ENCODE measurements at places on chromosomes 11 and 22.
A peak's percentile ranks its signal among the peaks of the same experiment; 100 is the strongest.

- no peak for DNase-seq
Measured at GRCh38 chr22:24359452-24360120, 67.8 kb upstream of the ADORA2A start.

DNA sequence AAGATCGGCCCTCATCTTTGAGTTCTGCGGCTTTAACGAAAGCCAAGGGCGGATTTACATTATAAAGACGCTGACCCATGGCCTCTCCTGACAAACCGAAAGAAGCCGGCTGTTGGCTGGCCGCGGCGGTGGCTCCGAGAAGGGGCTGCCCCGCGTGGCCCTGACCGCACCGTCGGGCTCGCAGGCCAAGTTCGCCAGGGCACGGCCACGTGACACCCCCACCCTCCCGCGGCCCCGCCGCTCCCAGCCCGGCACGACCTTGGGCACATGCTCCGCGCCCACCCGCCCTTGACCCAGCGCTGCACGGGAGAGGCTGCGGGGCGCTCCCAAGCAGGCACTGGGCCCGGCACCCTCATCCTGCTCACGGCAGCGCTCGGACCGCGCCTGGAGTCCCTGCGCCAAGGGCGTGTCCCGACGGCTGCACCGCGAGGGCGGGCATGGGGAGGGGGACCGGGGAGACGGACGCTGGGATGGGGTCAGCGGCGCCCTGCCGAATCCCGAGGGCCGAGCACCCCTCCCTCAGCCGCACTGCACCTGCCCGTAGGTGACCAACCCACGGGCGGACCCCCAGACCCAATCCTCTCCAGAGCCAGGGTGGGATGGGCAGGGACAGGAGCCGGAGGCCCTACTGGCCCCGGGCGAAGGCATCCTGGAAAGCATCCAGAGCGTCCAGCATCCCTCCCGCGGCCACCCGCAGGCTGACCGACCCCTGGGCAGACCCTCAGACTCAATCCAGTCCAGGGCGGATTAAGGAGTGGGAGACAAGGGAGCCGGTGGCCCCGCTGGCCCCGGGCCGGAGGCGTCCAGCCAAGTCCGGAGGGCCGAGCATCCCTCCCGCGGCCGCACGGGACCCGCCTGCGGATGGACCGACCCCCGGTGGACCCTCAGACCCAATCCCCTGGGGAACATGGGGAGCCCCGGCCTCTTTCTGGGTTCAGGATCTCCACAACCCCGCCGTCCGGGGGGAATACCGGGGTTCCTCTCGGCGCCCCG, 759 bp downstream of the CPT1A start:
- DNase-seq, result no peak

GRCh38 chr22:19888131-19888746, 33.6 kb upstream of the GNB1L start:
- no peak for DNase-seq

- no peak for DNase-seq
Measured at GRCh38 chr22:24104307-24105012, 76.8 kb upstream of the SUSD2 start.

DNA sequence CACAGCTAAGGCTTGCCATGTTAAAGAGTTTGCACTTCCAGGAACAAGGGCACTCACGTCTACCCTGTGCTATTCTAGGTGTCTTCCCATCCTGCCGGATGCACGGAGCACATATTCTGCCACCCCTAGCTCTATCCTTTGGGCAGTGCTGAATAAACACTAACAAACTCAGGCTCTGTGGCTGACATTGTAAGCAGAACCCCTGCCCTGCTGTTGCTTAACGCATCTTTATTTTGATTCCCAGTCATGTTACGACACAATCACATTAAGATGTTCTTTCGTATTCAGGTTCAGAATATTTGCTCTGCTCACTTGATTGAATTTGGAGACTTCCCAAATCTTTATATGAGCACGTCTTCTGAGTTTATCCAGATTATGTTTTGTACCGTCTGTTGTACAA, 3.7 kb upstream of the HDHD5 start:
- DNase-seq, result no peak

GRCh38 chr11:130001461-130002351, 929 bp downstream of the PRDM10 start:
- peak; percentile 8 for DNase-seq

DNA sequence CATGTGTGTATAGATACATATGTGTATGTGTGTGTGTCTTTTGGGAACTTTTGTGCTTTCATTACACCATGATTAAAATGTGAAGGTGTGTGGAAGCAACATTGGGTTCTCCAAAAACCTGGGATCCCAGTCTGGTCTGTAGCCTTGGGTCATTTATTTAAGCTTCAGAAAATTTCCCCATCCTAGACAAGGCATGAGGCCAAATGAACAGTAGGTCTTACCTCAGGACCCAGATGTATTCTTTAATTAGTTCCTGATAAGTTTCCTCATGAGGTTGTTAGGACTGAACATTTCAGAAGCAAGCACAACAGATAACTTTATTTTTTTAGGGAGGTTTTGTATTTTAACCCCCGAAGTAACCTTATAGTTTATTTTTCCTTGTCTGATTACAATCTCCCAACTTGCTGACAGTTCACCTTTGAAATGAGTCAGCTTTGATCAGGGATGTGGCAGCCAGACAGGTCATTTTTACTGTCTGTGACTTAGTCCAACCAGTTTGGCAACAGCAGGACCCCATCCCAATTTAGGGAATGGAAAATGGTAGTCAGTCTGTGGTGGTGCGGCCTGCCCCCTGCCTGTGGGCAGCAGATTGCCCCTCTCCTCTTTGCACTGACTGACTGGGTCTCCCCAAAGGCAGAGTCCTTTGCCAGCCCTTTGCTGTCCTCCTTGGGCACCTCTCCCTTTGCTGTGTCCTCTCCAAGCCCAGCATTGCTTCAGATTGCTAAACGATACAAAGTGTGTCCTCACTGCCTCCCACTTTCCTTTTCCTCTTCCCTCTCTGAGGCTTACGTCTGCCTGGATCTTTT, 88.3 kb downstream of the NAV2 start:
- no peak for DNase-seq

- no peak for DNase-seq
Measured at GRCh38 chr22:19419464-19420178, 11.9 kb downstream of the HIRA start.

GRCh38 chr11:67626970-67627369, 2.8 kb downstream of the NUDT8 start:
- no peak for DNase-seq

DNA sequence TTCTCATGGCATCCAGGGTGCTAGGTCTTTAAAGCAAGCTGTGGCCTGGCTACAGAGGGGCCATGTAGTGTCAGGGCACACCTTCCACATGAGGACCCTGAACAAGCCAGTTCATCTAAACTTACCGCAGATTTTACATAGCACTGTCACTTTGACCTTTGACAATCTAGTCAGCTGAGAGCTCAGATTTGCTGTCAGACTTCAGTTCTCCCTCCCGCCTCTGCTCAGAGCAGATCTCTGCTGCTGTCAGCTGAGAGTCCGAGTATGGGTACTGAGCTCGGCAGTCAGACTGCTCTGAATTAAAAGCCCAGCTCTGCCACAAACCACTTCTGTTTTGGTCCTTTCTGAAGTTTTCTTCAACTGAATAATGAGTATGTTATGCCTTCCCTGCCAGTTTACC, 507.1 kb downstream of the SOX6 start:
- no peak for DNase-seq

DNA sequence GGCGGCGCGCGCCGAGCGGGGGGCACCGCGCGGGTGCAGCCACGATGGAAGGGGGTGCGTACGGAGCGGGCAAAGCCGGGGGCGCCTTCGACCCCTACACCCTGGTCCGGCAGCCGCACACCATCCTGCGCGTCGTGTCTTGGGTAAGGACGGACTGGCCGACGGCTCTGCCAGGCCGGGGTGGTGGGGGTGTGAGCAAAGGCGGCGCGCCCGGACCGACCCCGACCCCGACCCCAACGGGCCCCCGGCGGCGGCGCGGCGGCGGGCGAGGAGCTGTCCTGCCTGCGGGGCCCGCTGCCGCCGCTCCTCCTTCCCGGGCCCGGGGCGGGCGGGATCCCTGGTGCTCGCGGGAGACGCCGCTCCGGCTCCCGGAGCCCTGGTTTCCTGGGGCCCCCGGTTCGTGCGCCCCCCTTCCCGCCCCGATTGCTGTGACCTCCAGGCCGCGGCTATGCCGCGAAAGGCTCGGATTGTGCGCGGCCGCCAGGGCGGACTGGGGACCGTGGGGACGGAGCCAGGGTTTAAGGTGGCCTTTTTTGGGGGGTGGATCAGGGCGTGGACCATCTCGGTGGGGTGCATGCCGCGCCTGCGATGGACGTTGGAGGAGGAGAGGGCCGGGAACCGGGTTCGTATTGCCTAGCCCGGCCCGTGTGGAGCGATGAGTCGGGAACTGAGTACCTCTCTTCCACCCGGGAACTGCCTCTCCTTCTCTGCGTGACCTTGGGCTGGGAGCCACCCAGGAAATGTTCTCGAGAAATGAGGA, at the start of gene SYNGR1:
SYNGR1 (plus strand) TSS at position 25 of the 760 bp plus-strand sequence; CDS start at position 45, 20 bp downstream.
- DNase-seq, result no peak

- no peak for DNase-seq
Measured at GRCh38 chr11:2447253-2447950, 2.6 kb downstream of the KCNQ1 start.

GRCh38 chr11:126140926-126141280, 70.5 kb downstream of the RPUSD4 start:
- peak; percentile 50 for DNase-seq

DNA sequence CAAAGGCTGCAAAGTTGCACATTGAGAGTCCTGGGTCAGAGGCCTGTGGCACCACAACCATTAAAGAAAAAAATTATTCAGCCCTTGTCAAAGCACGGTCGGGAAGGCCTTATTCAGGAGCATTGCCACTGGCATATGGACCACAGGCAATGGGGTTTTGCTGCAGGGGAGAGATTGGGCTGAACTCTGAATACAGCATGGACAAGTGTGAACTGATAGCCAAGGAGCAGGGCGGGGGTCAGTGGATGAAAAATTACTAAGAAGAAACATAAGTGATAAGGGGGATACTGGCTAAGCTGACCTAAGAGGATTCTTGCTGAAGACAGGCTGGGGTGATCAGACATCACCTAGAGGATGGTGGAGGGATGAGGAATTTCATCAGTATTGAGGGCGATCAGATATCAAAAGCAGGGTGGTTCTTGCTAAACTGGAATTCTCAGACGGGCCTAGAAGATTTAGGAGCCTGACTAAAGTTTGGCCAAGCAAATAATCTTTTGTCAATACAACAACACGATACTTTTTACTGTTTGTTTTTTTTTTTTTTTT, 3.3 kb upstream of the DGCR8 start:
- DNase-seq, result no peak

DNA sequence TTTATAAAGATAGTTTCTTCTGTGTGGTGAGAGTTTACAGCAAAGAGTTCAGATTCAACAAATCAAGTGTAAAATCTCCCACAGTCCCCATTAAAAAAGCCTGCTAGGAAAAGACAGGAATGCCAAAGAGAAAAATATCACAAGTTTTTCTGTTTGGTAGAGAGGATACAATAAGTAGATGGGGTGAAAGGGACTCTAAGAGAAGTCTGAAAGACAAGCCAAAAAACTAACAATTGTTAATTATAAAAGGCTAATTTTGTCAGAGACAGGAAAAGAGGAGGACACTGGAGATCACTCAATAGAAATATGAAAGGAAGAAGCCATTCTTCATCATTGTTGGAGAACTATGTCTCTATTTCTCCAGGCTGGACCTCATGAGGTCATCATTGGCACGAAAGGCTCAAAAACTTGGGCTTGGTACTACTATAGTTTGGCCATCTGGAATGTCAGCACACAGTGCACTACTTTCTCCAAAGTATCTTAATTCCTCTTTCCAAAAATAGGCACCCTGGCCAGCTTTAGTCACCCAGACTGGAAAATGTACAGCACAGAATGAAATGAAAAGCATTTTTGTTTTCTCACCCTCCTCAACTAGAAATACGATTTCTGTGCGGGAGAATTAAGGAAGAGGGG, 531 bp upstream of the SOX6 start:
- no peak for DNase-seq

- DNase-seq, result no peak
Measured at GRCh38 chr11:130315354-130315970, 745 bp upstream of the ZBTB44 start.

- DNase-seq, result no peak
Measured at GRCh38 chr11:44861849-44862557, 88.7 kb downstream of the TP53I11 start.

Measured in DMS153 (cell line).